ENCODE measurements at places on chromosomes 2 and 18.

- no peak for DNase-seq
Measured at GRCh38 chr2:24874035-24874434, 46.0 kb downstream of the ADCY3 start.

- DNase-seq: no peak
Measured at GRCh38 chr2:10788855-10789254, 23.7 kb downstream of the PDIA6 start.

- no peak for DNase-seq
Measured at GRCh38 chr18:34697891-34698290, 12.2 kb upstream of the DTNA start.

GRCh38 chr18:60092073-60092472, 192.3 kb downstream of the PMAIP1 start:
- DNase-seq: no peak

- DNase-seq: no peak
Measured at GRCh38 chr2:219916281-219916680, 288.9 kb downstream of the SLC4A3 start.

- no peak for DNase-seq
Measured at GRCh38 chr2:77054938-77055337, 467.2 kb downstream of the LRRTM4 start.

- no peak for DNase-seq
Measured at GRCh38 chr2:136665736-136666135, 99.6 kb upstream of the THSD7B start.

- DNase-seq: no peak
Measured at GRCh38 chr2:8238521-8239230, 443.2 kb upstream of the ID2 start.

DNA sequence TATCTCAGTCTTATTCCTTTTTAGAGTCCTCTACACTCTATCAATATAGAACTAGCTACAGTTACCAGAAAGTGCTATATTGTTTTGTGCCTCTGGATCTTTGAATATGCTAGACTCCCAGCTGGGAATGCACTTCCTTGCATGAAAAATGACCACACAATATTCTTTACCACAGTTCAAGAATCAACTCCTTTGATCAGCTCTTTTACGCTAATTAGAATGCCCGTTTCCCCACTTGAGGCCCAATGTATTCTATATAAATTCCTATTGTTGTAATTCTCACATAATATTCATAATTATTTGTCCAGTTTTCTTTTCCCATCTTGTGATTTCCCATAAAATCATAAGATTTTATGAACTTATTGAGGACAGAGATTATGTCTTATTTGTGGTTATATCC, 142.2 kb downstream of the UBE2E3 start:
- no peak for DNase-seq

GRCh38 chr18:5895876-5896740, 786 bp upstream of the TMEM200C start:
- no peak for DNase-seq

GRCh38 chr2:98550165-98550564, 58.1 kb downstream of the COA5 start:
- no peak for DNase-seq

- DNase-seq: no peak
Measured at GRCh38 chr2:176702131-176702530, 432.9 kb downstream of the MTX2 start.

GRCh38 chr2:175431101-175431946, 249.8 kb upstream of the ATP5MC3 start:
- no peak for DNase-seq
